ENCODE measurements at places on chromosomes 13 and 19.

GRCh38 chr13:95793781-95794180 lies 116.8 kb downstream of the DNAJC3 start:
- no peak for DNase-seq

DNA sequence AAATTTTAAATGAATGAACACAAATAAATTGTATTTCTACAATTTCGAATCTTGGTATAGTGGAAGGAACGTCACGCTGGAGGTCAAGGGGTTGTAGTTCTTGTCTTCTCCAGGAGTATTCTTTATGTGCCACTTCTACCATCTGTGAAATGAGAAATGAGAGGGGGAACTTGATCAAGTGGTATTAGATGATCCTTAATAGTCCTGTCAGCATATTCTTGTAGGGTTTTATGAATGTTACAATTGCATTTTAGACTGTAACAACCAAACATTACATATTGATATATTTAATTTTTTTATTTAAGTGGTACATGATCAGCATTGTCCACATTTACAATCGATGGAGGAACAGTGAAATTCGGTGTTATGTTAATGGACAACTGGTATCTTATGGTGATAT lies 113.6 kb downstream of the NBEA start:
- DNase-seq, result no peak

DNA sequence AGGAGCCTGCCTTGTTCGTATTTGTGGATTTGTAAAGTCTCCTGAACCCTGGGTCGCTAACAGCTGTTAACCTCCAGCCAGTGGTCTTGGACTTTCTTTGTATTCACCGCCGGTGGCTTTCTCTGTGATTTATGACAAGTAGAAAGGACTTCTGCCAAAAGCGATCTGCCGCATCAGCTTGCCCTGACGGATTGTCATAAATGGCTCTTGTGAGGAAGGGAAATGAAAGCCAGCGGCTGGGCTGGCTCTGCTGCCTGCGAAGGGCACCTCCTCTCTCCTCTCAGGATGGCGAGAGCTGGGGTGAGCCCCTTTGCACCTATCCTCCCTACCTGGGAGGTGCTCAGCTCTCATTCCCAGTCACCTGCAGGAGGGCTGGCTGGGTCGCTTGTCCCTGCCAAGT lies 25.6 kb downstream of the DHRS12 start:
- no peak for DNase-seq

DNA sequence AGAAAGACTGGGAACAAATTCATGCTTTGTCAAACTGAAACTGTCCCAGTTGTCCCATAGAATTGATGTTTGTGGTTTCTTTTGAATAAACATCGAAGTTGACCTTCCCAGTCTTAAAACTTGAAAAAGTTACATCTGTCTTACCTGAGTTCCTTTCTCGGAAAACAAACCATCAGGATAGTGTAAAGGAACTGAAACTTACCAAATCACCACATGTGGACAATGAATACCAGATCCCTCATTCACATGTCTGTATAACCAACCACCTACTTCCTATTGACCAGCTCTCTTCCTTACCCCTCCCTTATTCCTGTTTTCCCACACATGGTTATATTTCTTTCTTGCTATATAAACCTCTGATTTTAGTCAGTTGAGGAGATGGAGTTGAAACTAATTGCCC lies 791.7 kb upstream of the PCDH20 start:
- DNase-seq, result no peak

DNA sequence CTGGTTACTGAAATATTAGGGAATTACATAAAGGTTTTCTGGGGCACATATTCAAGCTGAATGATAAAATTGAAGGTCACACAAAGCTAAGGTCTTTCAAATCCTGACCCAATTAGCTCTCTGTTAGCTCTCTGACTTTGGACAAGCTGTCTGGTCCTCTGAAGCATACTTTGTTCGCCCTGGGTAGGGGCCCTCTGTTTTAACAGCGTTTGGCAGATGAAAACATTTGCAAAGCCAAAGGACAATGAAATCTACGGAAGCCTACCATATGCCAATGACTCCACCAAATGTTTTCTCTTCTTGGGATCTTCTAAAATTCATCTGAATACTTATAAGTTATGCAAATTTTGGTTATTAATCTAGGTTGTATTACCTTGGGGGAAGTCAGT lies 14.5 kb upstream of the GJA3 start:
- DNase-seq, result no peak

- DNase-seq, result no peak
Observed at GRCh38 chr13:75495938-75496337, 14.0 kb upstream of the TBC1D4 start.

DNA sequence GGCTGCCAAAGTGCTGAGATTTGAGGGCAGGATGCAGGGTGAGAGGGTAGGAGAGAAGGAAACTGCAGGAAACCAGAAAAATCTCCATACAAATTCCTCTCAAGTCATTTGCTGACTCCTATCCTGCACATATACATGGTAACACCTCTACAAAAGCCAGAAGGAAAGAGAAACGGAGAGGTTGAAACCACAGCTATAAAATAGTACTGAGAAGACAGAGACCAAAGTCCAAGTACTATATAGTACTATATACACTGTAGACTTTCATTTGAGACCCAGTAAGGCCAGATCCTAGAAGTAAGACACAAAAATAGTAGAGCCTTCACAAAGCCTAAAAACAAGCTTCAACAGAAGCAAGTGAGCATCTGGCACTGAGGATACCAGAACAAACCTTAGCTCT lies 103.1 kb downstream of the UGGT2 start:
- DNase-seq, result no peak

GRCh38 chr19:27794494-27795042 lies 1418.4 kb downstream of the UQCRFS1 start:
- no peak for DNase-seq

- DNase-seq, result no peak
Observed at GRCh38 chr13:40550130-40550529, 116.3 kb downstream of the FOXO1 start.

DNA sequence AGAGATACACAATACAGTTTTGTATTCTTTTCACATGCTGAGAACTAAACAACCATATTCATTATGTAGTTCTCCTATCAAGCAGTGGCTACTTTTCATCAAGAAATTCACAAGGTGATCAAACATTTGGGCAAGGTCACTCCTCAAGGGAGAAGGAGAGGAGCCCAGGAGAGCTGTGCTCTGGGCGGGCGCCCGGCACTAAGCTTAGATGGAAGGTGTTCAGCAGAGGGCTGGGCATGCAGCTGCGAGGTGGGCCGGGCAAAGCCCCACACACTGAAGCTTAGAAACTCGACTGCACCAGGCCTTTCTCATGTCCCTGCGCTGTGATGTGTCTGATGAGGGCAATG lies 30.4 kb upstream of the SPACA7 start:
- no peak for DNase-seq
